ENCODE measurements at places on chromosomes 7 and 10.

- no peak for DNase-seq
These were observed 307.8 kb downstream of the PRPF18 start for GRCh38 chr10:13894412-13895093.

DNA sequence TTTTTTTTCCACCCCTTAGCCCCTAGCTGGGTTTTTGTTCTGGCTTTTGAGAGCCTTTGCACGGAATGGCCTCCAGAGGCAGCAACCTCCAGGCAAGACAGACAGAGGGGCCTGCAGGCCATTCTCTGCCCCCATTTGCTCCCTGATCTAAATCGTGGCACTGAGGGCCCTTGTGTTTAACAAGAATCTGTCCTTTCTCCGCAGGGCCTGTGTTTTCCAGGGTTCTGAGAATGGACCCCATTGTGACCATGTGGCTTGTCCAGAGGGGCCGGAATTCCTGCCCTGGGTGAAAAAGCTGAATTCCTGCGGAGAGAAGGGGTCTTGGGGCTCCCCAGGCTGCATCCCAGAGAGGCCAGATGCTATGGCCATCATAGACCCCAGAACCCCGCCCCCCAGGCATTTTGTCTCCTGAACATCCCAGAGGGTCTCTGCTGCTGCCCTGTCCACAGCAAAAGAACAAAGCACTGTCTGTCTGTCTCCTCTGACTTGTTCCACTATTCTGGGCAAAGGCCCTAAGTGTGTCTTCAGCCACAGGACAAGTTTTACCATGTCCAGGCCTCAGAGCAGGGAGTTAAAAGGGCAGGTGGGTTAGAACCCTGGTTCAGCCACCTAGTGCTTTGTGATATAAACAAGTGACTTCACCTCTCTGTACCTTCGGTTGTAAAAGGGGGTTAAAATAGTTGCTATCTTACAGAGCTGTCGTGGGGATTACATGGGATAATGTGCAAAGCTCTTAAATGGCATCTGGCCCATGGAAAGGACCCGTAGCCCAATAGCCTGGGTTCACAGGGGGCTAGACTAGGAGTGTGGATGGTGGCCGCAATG, 155.6 kb downstream of the SH3PXD2A start:
- no peak for DNase-seq

DNA sequence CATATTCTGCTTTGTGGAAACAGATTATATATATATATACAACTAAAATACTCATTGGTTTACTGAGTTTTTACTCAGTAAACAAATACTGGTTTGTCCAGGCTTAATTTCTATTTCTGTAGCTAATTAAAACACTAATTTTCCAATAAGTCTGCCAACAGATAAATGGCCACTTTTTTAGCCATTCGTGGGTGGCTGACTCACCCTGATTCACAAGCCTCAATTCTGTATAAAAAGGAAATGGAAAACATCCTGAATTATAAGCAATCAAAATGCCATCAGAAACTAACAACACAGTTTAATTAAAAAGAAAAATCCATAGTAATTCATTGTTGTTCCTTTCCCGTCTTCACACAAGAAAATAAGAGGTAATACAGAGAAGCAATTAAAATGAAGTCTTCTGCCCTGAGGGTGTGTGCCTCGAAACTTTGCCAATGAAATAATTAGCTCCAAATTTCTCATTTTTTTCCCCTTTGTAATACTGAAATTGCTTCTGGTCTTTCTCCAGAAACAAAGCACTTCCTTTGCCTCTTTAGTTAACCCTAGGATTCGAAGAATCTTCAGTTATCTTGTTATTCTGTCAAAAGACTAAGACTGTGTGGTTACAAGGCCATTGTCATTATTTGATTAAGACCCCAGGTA, 118.7 kb upstream of the PTN start:
- DNase-seq, result no peak

GRCh38 chr10:102065561-102066398, 631 bp downstream of the HPS6 start:
- DNase-seq, result peak; percentile 25

GRCh38 chr10:130254243-130254642, 118.1 kb downstream of the GLRX3 start:
- DNase-seq, result no peak

DNA sequence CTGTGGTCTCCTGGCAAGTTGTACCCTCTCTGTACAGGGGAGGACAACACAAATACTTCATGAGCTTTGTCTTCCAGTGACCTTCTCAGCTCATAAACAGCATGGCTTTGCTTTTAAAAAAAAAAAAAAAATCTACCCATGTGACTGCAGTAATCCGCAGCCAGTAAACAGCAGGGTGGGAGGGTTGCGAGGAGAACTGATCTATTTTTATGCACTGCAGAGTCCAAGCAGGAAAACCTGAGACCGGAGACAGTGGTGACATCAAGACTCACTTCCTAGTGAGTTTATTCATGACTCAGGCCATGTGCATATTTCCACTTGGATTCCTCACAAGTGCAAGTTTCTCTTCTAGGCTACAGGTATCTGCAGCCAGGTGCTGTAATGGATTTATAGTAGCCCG, 127.9 kb downstream of the NRF1 start:
- no peak for DNase-seq

DNA sequence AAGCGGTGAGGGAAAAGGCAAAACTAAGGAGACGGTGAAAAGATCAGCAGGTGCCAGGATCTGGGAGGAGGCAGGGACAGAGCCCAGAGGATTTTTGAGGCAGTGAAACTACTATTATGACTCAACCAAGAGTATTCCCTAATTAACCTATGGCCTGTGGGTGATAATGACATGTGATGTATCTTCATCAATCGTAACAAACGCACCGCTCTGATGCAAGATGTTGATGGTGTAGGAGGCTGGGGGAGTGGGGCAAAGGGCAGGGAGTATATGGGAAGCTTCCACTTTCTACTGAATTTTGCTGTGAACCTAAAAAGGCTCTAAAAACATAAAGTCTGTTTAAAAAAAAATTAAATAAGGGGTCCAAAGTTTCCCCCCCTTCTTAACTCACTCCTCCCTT, 25.5 kb upstream of the EZH2 start:
- DNase-seq, result no peak
